ENCODE measurements at places on chromosomes 11 and 22.

- no peak for DNase-seq
Observed at GRCh38 chr11:19374151-19374569, 133.4 kb upstream of the E2F8 start.

GRCh38 chr11:62665599-62666258 is 617 bp downstream of the CSKMT start:
- peak; percentile 30 for DNase-seq

GRCh38 chr22:39130892-39131855 is 21.3 kb downstream of the CBX7 start:
- DNase-seq: no peak

GRCh38 chr22:25651332-25652085 is 87.0 kb downstream of the GRK3 start:
- no peak for DNase-seq

DNA sequence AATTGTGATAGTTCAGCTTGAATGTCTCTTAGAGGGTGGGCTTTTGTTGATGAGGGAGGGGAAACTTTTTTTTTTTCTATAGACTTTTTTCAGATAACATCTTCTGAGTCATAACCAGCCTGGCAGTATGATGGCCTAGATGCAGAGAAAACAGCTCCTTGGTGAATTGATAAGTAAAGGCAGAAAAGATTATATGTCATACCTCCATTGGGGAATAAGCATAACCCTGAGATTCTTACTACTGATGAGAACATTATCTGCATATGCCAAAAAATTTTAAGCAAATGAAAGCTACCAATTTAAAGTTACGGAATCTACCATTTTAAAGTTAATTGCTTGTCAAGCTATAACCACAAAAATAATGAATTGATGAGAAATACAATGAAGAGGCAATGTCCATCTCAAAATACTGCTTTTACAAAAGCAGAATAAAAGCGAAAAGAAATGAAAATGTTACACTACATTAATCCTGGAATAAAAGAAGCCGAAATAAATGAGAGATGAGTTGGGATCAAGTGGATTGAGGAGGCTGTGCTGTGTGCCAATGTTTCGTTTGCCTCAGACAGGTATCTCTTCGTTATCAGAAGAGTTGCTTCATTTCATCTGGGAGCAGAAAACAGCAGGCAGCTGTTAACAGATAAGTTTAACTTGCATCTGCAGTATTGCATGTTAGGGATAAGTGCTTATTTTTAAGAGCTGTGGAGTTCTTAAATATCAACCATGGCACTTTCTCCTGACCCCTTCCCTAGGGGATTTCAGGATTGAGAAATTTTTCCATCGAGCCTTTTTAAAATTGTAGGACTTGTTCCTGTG is 3.9 kb downstream of the MALAT1 start:
- no peak for DNase-seq

GRCh38 chr22:20952544-20953341 is 14.3 kb upstream of the AIFM3 start:
- no peak for DNase-seq

Data from Calu3 (cell line).